ENCODE measurements at places on chromosomes 3 and 15. TPM values are rescaled to one million over a fixed set of nuclear protein-coding genes. Genes with fewer than 3 reads are reported as not detected.

GRCh38 chr3:66298591-66298990, 77.8 kb downstream of the SLC25A26 start:
- no peaks in the 10 kb centered on the region for H3K27me3 ChIP-seq
- peak; percentile 37 for DNase-seq
- peak overlapping the region; percentile 99 for H3K27ac ChIP-seq
- H3K36me3 ChIP-seq: peaks cover 3% of the 10 kb centered on the region
- H3K4me3 ChIP-seq: no peak overlapping the region

GRCh38 chr3:76300746-76301145, 515.4 kb upstream of the ZNF717 start:
- H3K36me3 ChIP-seq: no peaks in the 10 kb centered on the region
- H3K27ac ChIP-seq: no peak overlapping the region
- H3K4me3 ChIP-seq: no peak overlapping the region
- no peaks in the 10 kb centered on the region for H3K27me3 ChIP-seq
- DNase-seq: no peak

DNA sequence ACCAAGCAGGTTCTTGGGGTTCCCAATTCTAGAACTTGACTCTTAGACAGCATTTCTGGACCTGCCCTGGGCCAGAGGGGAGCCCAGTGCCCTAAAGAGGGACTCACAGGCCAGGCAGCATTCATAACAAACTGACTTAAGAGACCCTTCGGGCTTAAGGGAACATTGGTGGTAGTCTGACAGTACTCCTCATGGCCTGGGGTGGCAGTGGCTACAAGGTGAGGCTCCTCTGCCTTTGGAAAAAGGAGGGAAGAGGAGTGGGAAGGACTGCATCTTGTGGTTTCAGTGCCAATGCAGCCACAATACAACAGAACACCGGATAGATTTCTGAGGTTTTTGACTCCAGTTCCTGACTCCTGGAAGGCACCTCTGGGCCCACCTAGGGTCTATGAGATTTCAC, 172.2 kb upstream of the STRIT1 start:
- H3K4me1 ChIP-seq: no peaks in the 10 kb centered on the region
- no peak overlapping the region for H3K4me3 ChIP-seq
- no peak for DNase-seq
- H3K27me3 ChIP-seq: no peaks in the 10 kb centered on the region
- no peak overlapping the region for H3K27ac ChIP-seq

DNA sequence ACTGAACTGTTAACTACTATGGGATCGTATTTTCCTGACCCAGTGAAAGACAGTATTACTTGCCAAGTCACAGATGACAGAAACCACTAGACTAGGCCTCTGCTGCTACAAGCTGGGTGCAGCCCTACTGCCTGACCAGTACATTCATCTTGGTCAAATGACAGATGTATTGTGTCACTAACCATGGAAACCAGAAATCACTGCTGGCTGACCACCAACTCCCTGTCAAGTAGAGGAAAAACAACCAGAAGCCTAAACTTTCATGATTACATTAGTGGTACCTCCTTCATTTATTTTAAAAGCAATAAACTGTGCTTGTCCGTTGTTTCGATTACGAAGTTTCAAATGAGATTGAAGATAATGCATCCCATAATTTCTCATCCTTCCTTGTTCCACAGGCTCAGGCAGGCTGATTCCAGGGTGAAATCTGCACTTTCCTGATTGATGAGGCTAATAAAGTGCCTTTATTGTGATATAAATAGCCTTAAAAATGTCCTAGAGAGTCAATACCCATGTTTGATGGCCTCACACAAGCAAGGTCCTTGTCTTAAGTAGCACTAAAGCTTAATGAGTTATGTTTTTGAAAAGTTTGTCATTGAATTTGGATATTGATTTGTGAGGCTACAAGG, 309.7 kb downstream of the LSAMP start:
- no peaks in the 10 kb centered on the region for H3K4me1 ChIP-seq
- no peaks in the 10 kb centered on the region for H3K36me3 ChIP-seq
- H3K27me3 ChIP-seq: peaks cover 3% of the 10 kb centered on the region
- no peak for DNase-seq
- H3K27ac ChIP-seq: no peak overlapping the region
- no peak overlapping the region for H3K4me3 ChIP-seq

The SCN11A gene
- not detected for polyA plus RNA-seq

- DNase-seq: peak; percentile 25
- peaks cover 5% of the 10 kb centered on the region for H3K36me3 ChIP-seq
- peak overlapping the region; percentile 45 for H3K4me3 ChIP-seq
These were observed 3.0 kb upstream of the APH1B start for GRCh38 chr15:63274427-63274826.

DNA sequence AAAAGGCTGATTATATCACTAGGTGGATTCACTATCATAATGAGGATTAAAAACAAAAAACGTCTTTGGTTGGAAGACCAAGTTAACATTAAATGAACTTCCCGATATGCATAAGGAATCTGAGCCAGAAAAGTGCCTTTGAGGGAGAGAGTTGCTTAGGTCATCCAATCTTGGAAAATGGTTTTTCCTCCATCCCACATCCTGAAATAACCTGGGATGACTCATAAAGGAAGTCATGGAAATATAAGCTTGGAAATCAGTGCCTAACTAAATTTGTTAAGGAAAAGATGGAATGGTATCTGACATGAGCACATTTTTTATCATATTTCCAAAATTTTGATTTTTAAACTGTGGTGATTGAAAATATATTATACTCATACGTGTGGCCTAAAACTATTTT, 66.0 kb downstream of the KBTBD8 start:
- H3K27ac ChIP-seq: no peak overlapping the region
- no peaks in the 10 kb centered on the region for H3K4me1 ChIP-seq
- DNase-seq: no peak
- H3K36me3 ChIP-seq: no peaks in the 10 kb centered on the region
- no peak overlapping the region for H3K4me3 ChIP-seq
- H3K27me3 ChIP-seq: peaks cover 2% of the 10 kb centered on the region

DNA sequence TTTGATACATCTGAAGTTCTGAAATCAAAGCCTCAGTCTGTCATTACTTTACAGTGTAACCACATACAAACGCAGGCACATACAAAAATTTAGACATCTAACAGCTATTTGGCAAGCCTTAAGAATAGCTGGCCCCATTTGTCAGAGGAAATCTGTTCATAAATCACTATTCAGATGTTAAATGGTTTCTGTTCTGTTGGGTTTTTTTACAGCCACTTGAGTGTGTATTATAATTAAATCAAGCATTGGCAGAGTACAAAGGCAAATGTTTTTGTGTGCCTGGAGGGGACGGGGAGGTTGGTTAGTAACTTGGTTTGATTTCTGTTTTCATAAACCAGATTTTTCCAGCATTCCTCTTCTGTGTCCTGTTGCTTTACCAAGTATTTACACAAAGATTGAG, 24.1 kb downstream of the PIGB start:
- H3K36me3 ChIP-seq: peaks cover 25% of the 10 kb centered on the region
- H3K4me3 ChIP-seq: no peak overlapping the region
- no peak for DNase-seq
- no peaks in the 10 kb centered on the region for H3K27me3 ChIP-seq

The GNAT1 gene
- not detected for polyA plus RNA-seq

- DNase-seq: no peak
- H3K27ac ChIP-seq: no peak overlapping the region
- H3K4me3 ChIP-seq: no peak overlapping the region
- H3K4me1 ChIP-seq: no peaks in the 10 kb centered on the region
- no peaks in the 10 kb centered on the region for H3K36me3 ChIP-seq
- peaks cover 6% of the 10 kb centered on the region for H3K27me3 ChIP-seq
These were observed 35.5 kb upstream of the ST3GAL6 start for GRCh38 chr3:98727638-98728037.

GRCh38 chr3:135310317-135310716, 515.3 kb downstream of the EPHB1 start:
- H3K4me3 ChIP-seq: no peak overlapping the region
- H3K4me1 ChIP-seq: no peaks in the 10 kb centered on the region
- no peaks in the 10 kb centered on the region for H3K36me3 ChIP-seq
- DNase-seq: no peak
- no peaks in the 10 kb centered on the region for H3K27me3 ChIP-seq

The AGBL1 gene
- not detected for polyA plus RNA-seq

DNA sequence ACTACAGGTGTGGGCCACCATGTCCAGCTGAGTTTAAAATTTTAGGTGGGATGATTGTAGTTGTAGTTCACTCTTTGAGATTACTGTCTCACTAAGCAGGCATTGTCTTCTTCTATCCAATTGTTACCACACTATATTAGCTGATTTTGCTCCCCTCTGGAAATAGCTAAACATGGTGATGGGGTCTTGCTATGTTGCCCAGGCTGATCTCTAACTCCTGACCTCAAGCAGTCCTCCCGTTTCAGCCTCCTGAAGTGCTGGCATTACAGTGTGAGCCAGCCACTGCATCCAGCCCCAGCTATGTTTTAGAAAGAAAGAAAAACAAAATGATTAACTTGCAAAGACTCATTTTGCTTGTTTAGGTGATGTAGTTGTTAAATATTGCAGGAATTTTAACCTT, 30.6 kb downstream of the YEATS2 start:
- H3K4me3 ChIP-seq: no peak overlapping the region
- H3K4me1 ChIP-seq: no peaks in the 10 kb centered on the region
- no peaks in the 10 kb centered on the region for H3K27me3 ChIP-seq
- no peak for DNase-seq

DNA sequence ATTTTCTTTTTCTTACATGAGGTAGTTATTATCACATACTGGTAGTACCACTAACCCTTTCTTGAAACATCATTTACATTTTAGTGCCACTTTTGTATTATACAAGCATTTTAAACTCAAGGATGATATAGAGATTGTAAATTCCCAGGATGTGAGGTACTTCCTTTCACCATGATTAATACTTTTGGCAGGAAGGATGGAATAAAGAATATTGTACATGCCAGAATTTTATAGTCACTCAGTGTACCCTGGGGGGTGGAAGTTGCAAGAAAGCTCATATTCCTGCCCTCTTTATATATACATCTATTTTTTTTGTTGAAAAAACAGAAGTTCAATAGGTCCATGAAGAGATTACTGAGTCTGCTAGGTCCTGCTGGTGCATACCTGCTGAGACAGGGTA, 141.0 kb upstream of the PLSCR5 start:
- no peaks in the 10 kb centered on the region for H3K4me1 ChIP-seq
- H3K27me3 ChIP-seq: no peaks in the 10 kb centered on the region
- no peak overlapping the region for H3K27ac ChIP-seq
- H3K4me3 ChIP-seq: no peak overlapping the region

- H3K36me3 ChIP-seq: no peaks in the 10 kb centered on the region
- no peaks in the 10 kb centered on the region for H3K4me1 ChIP-seq
- no peak for DNase-seq
- H3K27ac ChIP-seq: no peak overlapping the region
These were observed 7.6 kb downstream of the KY start for GRCh38 chr3:134643150-134643675.

The GNAI2 gene
- polyA plus RNA-seq: 550 TPM

DNA sequence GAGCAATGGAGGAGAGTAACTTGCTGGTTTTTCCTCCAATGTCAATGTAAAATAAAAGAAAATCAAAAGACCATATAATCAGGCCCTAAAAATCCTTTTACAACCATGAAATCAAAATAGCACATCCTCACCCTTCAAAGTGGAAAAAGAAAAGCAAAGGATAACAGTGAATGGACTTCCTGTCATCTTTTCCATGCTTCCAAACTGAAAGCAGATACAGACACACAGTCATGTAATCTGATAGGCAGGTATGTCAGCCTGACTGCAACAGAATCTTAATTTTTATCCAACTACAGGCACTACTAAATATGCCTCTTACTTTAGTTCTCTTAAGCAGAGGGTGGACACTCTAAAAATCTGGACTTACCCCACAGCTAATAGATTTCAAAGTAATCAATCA, 27.8 kb upstream of the IGDCC4 start:
- peak overlapping the region; percentile 30 for H3K27ac ChIP-seq
- H3K36me3 ChIP-seq: peaks cover 14% of the 10 kb centered on the region
- H3K4me1 ChIP-seq: no peaks in the 10 kb centered on the region
- no peak for DNase-seq
- H3K27me3 ChIP-seq: no peaks in the 10 kb centered on the region

- H3K27me3 ChIP-seq: peaks cover 1% of the 10 kb centered on the region
- DNase-seq: no peak
- peaks cover 19% of the 10 kb centered on the region for H3K4me1 ChIP-seq
- no peak overlapping the region for H3K27ac ChIP-seq
- no peaks in the 10 kb centered on the region for H3K36me3 ChIP-seq
These were observed 45.1 kb downstream of the CMTM7 start for GRCh38 chr3:32436816-32437189.

DNA sequence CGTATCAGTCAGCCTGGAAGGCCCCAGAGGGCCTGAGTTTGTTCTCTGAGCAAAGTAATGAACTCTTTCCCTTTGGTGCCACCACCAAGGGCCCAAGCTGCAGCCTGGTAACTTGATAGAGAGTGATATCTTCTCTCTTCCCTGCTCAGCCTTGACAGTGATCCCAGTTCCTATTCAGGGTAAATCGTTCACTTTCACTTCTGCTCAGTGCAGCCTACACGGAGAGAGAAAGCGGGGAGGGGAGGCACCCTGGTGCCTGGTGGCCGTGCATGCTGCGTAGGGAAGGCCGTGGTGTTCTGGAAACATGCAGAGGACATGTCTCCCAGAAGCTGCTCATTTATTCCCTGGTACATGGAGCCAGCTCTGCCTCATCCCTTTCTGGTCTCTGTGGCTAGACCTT, 54.9 kb downstream of the KIF9 start:
- no peak overlapping the region for H3K27ac ChIP-seq
- H3K4me1 ChIP-seq: no peaks in the 10 kb centered on the region
- no peak for DNase-seq
- peaks cover 3% of the 10 kb centered on the region for H3K36me3 ChIP-seq
- H3K27me3 ChIP-seq: peaks cover 1% of the 10 kb centered on the region

DNA sequence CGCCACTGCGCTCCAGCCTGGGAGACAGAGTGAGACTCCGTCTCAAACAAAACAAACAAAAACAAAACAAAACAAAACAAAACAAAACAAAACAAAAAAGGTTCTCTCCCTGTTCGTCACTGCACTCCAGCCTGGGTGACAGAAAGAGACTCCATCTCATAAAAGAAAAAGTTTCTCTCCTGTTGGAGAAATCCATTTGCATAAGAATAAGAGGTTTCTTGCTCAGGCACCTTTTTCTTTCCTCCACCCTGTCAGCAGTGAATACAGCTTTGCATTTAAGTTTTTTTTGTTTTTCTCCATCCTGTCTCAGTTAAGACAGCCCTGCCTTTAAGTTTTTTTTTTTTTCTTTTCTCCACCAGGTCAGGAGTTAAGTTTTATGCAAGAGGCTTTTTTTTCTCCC, 109.5 kb downstream of the DPH6 start:
- DNase-seq: no peak
- no peak overlapping the region for H3K4me3 ChIP-seq

- peaks cover 4% of the 10 kb centered on the region for H3K27me3 ChIP-seq
- no peak overlapping the region for H3K4me3 ChIP-seq
- DNase-seq: no peak
- no peak overlapping the region for H3K27ac ChIP-seq
These were observed 166.2 kb upstream of the TGFBR2 start for GRCh38 chr3:30440147-30440604.

GRCh38 chr15:75355369-75355768, 8.5 kb downstream of the NEIL1 start:
- H3K4me1 ChIP-seq: peaks cover 11% of the 10 kb centered on the region
- H3K4me3 ChIP-seq: no peak overlapping the region
- DNase-seq: no peak
- peaks cover 13% of the 10 kb centered on the region for H3K36me3 ChIP-seq
- peak overlapping the region; percentile 81 for H3K27ac ChIP-seq

- H3K4me3 ChIP-seq: peak overlapping the region; percentile 56
- DNase-seq: no peak
- no peak overlapping the region for H3K27ac ChIP-seq
- no peaks in the 10 kb centered on the region for H3K36me3 ChIP-seq
- peaks cover 10% of the 10 kb centered on the region for H3K27me3 ChIP-seq
These were observed 859 bp downstream of the RORA start for GRCh38 chr15:61227950-61228936.
